ENCODE measurements at places on chromosomes 1 and 21. TPM values are rescaled to one million over a fixed set of nuclear protein-coding genes. Genes with fewer than 3 reads are reported as not detected.
A peak's percentile ranks its signal among the peaks of the same experiment; 100 is the strongest.

GRCh38 chr1:193451001-193451400 lies 264.6 kb upstream of the B3GALT2 start:
- DNase-seq, result no peak

DNA sequence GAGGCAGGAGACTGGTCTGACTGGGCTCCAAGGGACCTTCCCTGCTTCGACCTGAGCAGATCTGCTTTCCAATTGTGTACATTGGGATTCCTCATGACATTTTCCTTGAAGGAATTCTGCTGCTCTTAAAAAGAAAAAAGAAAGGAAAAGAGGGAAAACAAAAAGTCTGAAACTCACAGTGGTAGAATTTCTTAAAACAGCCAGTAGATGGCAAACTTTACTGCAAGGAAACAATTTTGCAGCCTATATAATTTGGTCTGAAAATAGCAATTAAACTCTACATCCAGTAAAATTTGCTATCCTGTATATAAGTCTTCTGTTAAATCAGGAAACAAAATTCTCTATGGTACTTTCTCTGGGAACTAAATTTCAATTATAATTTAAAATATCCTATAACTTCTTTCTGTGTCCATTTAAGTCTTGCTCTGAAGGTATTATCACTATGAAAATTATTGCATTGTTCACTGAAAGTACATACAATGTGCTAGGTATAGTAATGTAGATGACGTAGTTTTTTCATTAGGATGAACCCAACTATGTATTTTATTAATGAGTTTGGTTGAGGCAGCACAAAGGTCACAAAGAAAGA lies 59.8 kb downstream of the CRB1 start:
- DNase-seq, result peak; percentile 21

GRCh38 chr1:200907611-200908097 lies 13.0 kb downstream of the INAVA start:
- DNase-seq, result no peak

GRCh38 chr21:17370263-17370662 lies 142.6 kb upstream of the CXADR start:
- no peak for DNase-seq

DNA sequence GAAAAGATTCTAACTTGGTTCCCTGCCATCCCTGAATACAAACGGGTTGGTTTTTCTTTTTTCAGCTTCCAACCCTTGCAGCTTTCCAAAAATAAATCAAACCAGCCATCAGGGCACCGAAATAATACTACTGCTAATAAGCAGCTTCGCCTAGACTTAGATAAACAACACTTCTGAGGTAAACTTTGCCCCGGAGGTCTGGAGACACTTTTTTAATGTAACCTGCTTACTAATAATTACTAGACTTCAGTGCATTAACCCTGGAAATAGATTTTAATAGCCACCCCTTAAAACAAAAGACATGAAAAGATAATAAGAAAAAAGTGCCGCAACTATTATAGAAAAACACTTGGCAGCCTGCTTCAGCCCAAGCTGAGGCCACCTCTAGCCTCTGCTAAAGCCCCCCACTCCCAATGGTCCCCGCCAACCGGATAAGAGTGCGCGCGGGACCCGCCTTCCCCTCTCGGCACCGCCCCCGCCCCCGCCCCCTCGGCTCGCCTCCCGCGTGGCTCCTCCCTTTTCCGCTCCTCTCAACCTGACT lies 405 bp upstream of the GADD45A start:
- no peak for DNase-seq

DNA sequence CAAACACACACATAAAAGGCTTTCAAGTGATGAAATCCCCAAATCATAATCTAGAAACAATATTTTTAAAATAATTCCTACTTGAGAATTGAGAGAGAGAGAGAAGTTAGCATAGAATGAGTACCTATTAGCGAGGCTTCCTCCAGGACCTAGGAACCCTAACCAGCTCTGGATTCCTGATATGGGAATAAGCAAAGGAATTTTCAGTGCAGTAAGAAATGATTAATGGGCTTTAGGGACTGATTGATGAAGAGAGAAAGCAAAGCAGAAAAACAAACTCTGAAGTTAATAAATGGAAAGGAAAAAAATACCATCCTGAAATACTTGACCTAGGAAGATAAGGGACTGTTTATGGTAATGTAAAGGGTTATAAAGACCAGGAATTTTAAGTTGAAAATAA lies 60.6 kb downstream of the WARS2 start:
- no peak for DNase-seq

- DNase-seq, result no peak
Measured at GRCh38 chr1:10901091-10901890, 104.8 kb upstream of the CASZ1 start.

The CRNN gene
- total RNA-seq, result not detected

- DNase-seq, result no peak
Measured at GRCh38 chr1:74363220-74363619, 128.0 kb downstream of the TNNI3K start.

The PM20D1 gene
- under 0.01 TPM for total RNA-seq
